Fibroblast of skin of right quadriceps (primary cell): ENCODE measurements at places on chromosomes 2 and 18.

DNA sequence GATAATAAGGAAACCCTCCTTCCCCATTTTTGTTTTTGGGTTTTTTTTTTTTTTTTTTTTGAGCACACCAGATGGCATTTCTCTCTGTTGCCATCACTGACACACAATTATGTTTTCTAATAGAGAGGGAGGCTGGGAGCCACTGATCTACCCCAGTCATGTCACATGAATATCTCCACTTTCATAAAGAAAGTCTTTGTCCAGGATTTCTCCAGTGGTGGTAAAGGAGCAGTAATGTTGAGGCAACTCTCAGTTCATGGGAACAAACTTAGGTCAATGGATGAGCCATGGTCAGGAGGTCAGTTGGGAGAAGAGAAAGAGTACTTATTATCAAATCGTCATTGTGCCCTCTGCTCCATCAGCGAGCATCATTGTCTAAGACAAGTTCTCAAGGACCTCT, 603.7 kb downstream of the ARHGAP15 start:
- DNase-seq, result no peak

DNA sequence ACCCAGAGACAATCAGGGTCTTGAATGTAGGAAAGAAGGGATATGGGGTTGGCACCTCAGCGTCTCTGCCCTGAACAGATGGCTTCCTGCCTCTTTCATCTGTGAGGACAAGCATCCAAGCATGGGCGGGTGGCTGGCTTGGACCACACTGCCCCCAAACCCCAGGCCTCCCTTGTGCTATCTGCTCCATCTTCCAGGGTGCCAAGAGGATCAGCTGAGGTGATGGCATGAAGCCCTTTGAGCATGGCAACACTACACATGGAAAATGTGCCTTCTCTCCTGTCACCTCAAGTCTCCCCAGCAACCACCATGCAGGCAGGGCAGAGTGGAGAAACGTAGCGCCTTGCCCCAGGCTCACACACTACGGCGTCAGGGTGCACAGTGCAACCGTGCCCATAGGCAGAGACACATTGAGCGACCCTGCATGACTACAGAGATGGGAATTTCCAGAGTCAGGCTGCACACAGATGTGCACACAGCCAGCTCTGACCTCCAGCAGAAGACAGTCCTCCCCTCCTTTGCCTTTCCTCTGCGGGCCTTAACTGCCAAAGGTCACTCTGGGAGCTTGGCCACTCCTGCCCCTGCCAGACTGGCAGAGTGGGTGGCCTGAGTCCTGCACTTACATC, 1.5 kb downstream of the KCNIP3 start:
- DNase-seq, result no peak

DNA sequence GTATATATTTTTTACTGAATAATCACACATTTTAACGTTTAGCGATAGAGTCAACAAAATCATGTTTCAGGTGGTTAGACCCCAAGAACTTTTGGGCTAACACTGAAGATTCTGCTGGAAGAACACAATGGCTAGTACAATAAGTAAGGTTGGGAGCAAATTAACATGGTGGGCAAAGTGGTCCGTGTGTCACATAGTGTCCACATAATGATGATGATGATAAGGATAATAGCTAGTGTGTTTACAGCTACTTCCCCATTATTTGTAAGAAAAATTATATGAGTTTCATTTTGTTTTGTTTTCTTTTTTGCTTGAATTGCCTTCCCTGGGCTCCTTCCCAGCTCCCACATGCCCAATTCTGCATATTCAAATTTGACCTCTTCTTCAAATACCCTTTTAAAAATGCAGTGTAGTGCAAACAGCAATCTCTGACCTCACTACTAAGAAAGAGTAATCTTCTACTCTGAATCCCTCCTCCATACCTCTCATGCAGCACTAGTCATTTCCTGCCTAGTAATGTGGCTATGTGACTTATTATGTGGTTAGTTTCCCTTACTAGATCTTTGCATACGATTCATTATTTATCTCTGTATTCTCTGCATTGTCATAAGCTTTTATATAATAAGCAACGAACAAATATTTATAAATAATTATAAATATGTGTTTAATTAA, 16.9 kb upstream of the VPS54 start:
- peak; percentile 78 for DNase-seq

GRCh38 chr2:133717497-133717896, 149.2 kb upstream of the NCKAP5 start:
- peak; percentile 56 for DNase-seq

- no peak for DNase-seq
Observed at GRCh38 chr2:10531874-10532637, 83.9 kb upstream of the ODC1 start.

DNA sequence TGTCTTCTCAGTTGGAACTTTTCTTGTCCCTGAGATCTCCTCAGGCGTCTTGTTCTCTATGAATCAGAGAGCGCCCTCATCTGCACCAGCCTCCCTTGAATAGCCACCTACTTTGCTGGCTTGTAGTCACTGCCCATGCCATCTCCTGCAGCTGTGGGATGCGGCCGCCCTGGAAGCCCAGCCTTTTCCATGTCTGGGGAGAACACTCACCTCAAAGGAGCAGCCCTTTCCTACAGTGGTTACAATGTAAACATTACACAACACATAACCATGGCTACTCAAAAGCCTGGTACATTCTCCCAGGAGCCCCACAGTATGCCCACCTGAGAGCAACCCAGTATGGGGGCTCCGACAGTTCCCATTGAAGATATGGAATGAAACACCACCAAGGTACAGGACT, 351.0 kb downstream of the EN1 start:
- DNase-seq, result no peak

GRCh38 chr2:108182489-108182888, 57.3 kb upstream of the SULT1C3 start:
- peak; percentile 6 for DNase-seq

DNA sequence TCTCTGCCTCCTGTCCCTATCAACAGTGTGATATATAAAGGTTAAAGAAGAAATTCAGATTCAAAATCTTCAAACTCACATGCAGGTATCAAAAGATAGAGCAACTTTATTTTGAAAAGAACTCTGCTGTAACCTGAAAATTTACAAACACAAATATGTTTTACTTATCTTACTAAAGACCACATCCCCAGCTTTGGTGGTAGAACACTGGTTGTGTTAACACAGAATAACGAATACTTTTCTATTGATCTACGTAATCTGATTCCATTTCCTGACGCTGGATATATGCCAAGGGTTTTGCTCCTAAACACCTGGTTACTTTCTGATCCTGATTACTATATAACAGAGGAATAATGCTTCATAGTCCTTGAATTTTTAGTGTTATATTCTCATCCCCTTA, 23.1 kb upstream of the SLC39A10 start:
- DNase-seq, result no peak

DNA sequence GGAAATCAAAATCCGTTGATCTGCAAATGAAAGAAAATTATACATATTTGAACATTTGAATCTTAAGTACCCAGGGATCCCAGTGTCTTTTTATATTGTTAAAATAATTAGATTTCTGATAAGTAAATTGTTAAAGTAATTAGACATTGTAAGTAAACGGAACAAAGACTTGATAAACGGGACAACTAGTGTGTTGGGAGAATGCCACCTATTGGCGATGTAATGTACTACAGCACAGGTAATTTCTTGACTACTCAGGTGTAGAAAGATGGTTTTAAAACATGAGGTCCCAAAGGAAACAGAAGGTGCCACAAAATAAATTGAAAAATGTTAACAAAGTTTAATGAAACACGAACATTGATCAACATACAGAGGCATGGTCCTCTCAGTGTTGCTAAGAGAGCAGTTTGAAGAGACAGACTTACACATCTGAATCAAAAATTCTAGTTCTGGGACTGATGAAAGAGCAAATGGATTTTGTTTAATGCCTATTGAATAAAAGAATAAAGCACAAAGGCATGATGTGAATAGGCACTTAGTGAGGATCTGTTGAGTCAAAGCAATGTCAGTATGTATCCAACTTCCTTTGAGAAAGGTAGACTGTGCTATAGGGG, 103.4 kb upstream of the RASGRP3 start:
- no peak for DNase-seq

- no peak for DNase-seq
Observed at GRCh38 chr18:79983793-79984192, 4.6 kb downstream of the TXNL4A start.
